Activated CD4-positive, alpha-beta T cell treated with anti-CD3 and anti-CD28 coated beads for 36 hours (primary cell): ENCODE measurements at places on chromosomes 7 and 10. TPM values are rescaled to one million over a fixed set of nuclear protein-coding genes. Genes with fewer than 3 reads are reported as not detected.
A peak's percentile ranks its signal among the peaks of the same experiment; 100 is the strongest.

NUTM2A gene
- 0.64 TPM for total RNA-seq

MYL10 gene
- not detected for total RNA-seq

- H3K36me3 ChIP-seq: no peaks in the 10 kb centered on the region
- H3K4me1 ChIP-seq: no peaks in the 10 kb centered on the region
- H3K4me3 ChIP-seq: no peak overlapping the region
- no peaks in the 10 kb centered on the region for H3K27me3 ChIP-seq
Observed at GRCh38 chr7:158252837-158253669, 334.6 kb downstream of the PTPRN2 start.

SNX10 gene
- 28.1 TPM for total RNA-seq

SPDYE2B gene
- not detected for total RNA-seq

GRCh38 chr10:118840071-118840775 is 85.5 kb upstream of the CACUL1 start:
- peaks cover 19% of the 10 kb centered on the region for H3K4me1 ChIP-seq
- no peaks in the 10 kb centered on the region for H3K36me3 ChIP-seq
- DNase-seq: peak; percentile 93
- H3K4me3 ChIP-seq: peak overlapping the region; percentile 5
- peak overlapping the region; percentile 86 for H3K27ac ChIP-seq
- H3K27me3 ChIP-seq: no peaks in the 10 kb centered on the region

DNA sequence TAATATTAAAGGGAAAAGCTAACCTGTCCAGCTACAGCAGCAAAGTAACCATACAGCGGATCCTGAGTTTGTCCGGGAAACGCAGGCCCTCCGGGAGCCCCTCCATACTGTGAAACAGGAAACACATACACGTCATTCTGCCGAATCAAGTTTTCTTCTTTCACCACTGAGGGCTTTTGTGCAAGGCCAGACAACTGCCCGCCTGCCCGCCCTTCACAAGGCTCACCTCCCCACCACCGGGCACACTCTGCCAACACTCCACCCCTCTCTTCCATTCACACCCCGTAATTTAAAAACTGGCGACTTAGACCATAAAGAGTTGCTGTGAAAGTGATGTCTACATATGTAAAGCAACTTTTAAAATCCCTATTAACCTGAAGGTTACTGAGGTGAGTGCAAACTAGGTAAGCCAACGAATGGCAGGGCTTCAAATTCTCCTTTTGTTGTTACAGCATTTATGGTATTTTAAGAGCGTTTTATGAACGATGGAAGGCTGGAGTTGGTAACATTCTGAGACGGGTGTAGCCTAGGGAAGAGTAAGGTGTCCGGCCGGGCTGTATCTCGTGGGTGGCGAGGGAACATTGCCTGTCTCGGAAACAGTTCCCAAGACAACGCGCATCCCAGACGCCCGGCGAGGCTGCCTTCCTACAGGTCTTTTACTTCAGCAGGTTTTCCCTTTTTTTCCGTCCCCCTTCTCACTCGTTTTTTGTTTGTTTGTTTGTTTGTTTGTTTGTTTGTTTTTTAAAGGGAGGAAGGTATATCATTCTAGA is 817 bp downstream of the SRI start:
- H3K27ac ChIP-seq: peak overlapping the region; percentile 87
- peak; percentile 44 for DNase-seq
- peaks cover 29% of the 10 kb centered on the region for H3K4me1 ChIP-seq
- H3K4me3 ChIP-seq: peak overlapping the region; percentile 95

GRCh38 chr10:15325243-15325943 is 45.7 kb downstream of the FAM171A1 start:
- no peaks in the 10 kb centered on the region for H3K27me3 ChIP-seq
- DNase-seq: peak; percentile 7
- H3K4me1 ChIP-seq: peaks cover 11% of the 10 kb centered on the region

DNA sequence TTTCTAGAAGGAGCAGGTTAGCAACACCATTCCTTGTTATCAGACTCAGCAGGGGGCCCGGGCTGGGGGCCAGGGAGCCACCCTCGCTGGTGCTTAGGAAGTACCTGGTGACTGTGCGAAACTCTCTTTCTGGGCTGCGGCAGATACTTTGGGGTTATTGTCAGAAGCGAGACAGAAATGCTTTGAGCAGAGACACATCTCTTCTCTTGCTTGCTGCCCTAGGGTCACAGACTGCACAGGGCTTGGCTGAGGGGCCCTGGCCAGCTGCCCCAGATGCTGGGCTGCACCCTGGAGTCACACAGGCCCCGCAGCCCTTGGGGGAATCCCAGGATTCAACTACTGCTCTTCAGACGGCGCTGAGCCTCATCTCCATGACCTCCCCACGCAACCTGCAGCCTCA is 91.9 kb downstream of the WDFY4 start:
- no peaks in the 10 kb centered on the region for H3K27me3 ChIP-seq
- H3K4me3 ChIP-seq: no peak overlapping the region
- DNase-seq: no peak
- H3K4me1 ChIP-seq: no peaks in the 10 kb centered on the region

MYH16 gene
- not detected for total RNA-seq

DNA sequence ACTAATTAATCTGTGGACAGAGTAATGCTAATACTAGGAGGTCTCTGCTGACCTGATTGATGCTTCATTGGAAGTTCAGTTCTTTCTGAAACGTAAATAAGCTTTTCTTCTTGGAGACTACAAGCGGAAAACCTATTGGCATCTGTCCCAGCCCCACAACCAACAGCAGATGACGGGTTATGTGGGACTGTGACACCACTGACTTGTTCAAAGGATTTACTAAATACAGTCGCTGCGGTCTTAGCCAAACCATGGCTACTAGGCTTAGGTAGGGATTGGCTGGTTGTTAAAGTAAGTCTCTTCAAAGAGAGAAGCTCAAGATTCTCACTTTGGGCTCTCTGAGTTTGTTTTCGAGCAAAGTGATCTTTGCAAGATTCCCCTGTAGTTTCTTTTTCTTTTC is 68.3 kb downstream of the HYCC1 start:
- H3K27me3 ChIP-seq: no peaks in the 10 kb centered on the region
- H3K4me1 ChIP-seq: no peaks in the 10 kb centered on the region
- no peak overlapping the region for H3K4me3 ChIP-seq
- H3K27ac ChIP-seq: no peak overlapping the region

ADAMTS14 gene
- total RNA-seq: not detected

PRDX3 gene
- total RNA-seq: 160 TPM

DNA sequence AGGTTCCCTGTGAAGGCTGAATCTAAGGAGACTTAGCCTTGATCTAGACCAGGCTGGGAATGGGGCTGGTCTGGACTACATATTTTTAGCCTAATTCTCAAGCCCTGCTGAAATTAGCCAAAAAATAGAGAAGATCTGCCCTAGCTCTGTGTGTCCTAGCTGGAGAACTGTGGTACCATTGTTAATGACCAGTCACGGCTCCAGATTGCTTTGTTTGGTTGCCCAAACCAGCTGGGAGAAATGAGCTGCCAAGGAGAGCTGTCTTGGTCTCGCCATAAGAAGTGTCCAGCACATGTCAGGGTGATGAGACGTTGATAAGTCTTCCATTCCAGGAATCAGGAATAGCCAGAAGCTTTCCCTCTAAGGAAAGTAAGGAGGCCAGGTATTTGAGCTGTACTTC is 20.7 kb downstream of the GBX1 start:
- no peak for DNase-seq
- H3K27ac ChIP-seq: no peak overlapping the region

GRCh38 chr7:100358027-100358856 is at the start of gene PILRB:
Gene PILRB (plus strand): TSS chr7:100358117. CDS start chr7:100358303, 186 bp downstream.
- DNase-seq: no peak
- peaks cover 7% of the 10 kb centered on the region for H3K4me1 ChIP-seq
- peaks cover 62% of the 10 kb centered on the region for H3K36me3 ChIP-seq
- H3K4me3 ChIP-seq: no peak within 1 kb of the TSS
- H3K27me3 ChIP-seq: no peaks in the 10 kb centered on the region
- H3K27ac ChIP-seq: peak within 1 kb of the TSS; percentile 47

ZFAND4 gene
- 11.9 TPM for total RNA-seq

ASB10 gene
- not detected for total RNA-seq

PIK3AP1 gene
- 2.9 TPM for total RNA-seq

DNA sequence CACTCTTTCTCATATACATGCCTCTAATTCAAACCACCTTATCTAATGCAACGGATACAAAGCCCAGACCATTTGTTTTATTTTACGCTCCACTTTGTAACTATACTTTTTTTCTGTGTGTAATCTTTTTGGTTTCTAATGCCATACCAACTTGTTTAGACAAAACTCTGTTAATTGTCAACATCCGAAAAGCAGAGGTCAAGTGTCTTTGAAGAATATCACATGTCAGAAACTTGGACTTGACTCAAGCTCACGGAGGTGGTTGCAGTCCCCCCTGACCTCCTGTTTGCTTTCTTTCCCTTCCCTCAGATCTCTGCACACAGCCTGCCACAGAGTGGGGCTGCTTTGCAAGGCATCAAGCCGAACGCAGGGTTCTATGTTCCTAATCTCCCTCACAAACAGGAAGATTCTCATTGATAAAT is 698.9 kb downstream of the PARD3 start:
- no peak overlapping the region for H3K27ac ChIP-seq
- DNase-seq: no peak
- no peak overlapping the region for H3K4me3 ChIP-seq
- H3K27me3 ChIP-seq: no peaks in the 10 kb centered on the region

FXYD4 gene
- not detected for total RNA-seq

TEX36 gene
- total RNA-seq: not detected

DNA sequence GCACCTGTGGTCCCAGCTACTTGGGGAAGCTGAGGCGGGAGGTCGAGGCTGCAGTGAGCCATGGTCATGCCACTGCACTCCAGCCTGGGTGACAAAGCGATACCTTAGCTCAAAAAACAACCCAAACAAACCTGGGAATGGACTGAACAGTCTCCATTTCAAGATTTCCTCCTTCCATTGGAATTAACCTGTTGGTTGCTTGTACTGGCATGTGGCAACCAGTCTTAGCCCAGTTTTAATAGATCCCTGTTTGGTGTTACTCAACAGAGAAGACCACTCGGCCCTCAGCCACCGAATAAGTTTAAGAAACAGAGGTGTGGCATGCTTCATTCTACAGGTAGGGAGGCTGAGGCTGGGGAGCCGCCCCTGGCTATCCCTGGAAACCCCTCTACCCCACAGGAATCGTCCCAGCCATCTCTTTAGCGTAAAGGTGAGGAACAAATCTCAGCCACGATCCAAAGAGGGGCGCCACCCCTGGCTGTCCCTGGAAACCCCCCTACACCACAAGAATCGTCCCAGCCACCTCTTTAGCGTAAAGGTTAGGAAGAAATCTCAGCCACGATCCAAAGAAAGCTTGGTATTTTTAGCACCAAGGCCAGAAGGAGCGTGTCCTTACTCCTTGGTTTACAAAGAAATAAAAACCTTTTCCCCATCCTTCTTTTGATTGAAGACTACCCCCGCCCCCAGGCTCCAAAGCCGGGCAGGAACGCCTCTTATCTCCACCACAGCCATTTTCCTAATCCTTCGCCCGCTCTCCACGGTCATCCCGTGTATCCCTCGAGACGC is 861 bp upstream of the TSPAN14 start:
- DNase-seq: peak; percentile 20
- H3K27me3 ChIP-seq: no peaks in the 10 kb centered on the region

EMX2 gene
- total RNA-seq: not detected

RARRES2 gene
- total RNA-seq: not detected

CYP2E1 gene
- total RNA-seq: 0.32 TPM

DNA sequence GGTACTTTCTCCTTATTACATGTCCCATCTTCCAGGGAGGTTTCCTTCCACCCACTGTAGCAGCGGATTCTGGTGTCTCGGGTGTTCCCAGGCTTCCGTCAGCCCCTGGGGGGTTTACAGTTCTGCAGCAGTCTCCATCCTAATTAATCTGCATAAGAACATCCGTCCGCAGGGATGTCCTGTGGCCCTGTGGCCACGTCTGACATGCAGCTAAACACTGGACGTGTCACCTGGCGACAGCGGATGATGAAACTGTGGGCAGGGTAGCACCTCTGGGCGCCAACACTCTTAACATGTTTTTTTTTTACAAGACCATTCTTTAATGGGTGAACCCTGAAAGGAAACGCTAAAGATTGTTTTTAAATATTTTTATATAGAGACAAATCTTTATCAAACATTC is 58.2 kb downstream of the DIP2C start:
- no peak for DNase-seq
- H3K27me3 ChIP-seq: peaks cover 9% of the 10 kb centered on the region
- H3K4me3 ChIP-seq: no peak overlapping the region

- no peak overlapping the region for H3K27ac ChIP-seq
- H3K36me3 ChIP-seq: no peaks in the 10 kb centered on the region
- no peak overlapping the region for H3K4me3 ChIP-seq
- DNase-seq: no peak
- H3K4me1 ChIP-seq: peaks cover 7% of the 10 kb centered on the region
- no peaks in the 10 kb centered on the region for H3K27me3 ChIP-seq
Observed at GRCh38 chr10:24849051-24849450, 103.4 kb downstream of the PRTFDC1 start.

- H3K27me3 ChIP-seq: peaks cover 2% of the 10 kb centered on the region
- H3K4me1 ChIP-seq: peaks cover 31% of the 10 kb centered on the region
- H3K4me3 ChIP-seq: no peak overlapping the region
- no peak for DNase-seq
- no peak overlapping the region for H3K27ac ChIP-seq
Observed at GRCh38 chr7:157872447-157872846, 535.6 kb downstream of the DNAJB6 start.

DNA sequence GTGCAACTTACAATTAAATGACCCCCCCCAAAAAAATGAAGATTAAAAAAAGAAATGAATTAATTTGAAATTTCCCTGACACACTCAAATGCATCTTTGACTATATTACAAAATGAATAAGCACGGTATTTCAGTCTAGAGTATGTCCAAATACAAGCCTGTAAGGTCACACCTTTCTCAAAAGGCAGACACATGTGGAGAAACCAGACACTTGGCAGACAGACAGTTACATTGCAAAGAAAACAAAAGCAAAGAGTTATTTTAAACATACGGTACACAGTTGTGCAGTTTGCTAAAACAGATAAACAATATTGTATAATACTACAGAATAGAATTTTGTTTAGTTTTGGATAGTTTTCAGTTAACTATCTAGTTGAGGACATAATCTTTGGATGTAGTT is 153.0 kb downstream of the ATE1 start:
- H3K27me3 ChIP-seq: no peaks in the 10 kb centered on the region
- DNase-seq: no peak
- H3K27ac ChIP-seq: no peak overlapping the region
- H3K4me1 ChIP-seq: no peaks in the 10 kb centered on the region
- H3K4me3 ChIP-seq: no peak overlapping the region
- H3K36me3 ChIP-seq: peaks cover 9% of the 10 kb centered on the region

- no peaks in the 10 kb centered on the region for H3K4me1 ChIP-seq
- DNase-seq: no peak
- peaks cover 5% of the 10 kb centered on the region for H3K27me3 ChIP-seq
- H3K4me3 ChIP-seq: no peak overlapping the region
Observed at GRCh38 chr7:29071203-29071874, 75.0 kb downstream of the CPVL start.
